Fibroblast of lung (primary cell): ENCODE measurements at places on chromosomes 6 and 20. TPM values are rescaled to one million over a fixed set of nuclear protein-coding genes. Genes with fewer than 3 reads are reported as not detected.

DNA sequence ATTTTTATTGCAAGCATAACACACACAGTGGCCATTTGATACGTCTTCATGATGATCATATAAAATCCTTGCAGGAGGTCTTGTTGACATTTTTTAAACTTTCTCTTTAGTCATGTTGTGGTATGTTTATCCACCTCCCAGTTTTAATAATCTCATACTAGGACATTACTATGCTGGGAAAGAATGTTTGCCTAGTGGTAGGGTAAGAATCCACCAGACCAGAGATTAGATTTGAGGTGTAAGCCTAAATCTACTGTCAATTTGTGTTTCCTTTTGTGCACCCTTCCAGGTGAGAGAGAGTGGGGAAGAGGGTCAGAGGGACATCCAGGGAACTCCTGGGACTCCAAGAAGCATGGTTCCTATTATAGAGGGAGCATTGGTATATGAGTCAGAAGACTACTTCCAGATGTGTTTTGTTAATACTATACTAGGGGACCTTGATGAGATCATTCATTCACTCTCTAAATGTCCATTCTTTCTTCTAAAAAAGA, 298.3 kb upstream of the SASH1 start:
- H3K27ac ChIP-seq: no peak overlapping the region
- no peaks in the 10 kb centered on the region for H3K36me3 ChIP-seq
- no peaks in the 10 kb centered on the region for H3K27me3 ChIP-seq
- peak; percentile 28 for DNase-seq

DNA sequence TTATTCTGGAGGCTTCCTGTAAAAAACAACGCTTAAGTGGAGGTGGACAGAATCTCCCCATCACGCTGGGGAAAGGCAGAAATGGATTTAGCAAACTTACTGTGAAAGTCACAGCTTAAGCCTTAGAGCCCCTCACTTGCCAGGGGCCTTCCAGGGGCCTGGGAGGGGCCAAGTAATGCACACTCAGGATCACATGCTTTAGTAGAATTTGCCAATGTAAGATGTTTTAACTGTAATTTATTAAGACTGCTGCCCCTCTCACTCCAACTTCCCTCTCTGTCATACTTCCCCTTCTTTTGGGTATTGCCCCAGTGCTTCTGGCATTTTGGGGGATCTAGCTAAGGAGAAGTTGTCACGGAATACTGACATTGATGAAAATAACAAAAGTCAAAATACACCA, 12.6 kb upstream of the ADA start:
- H3K36me3 ChIP-seq: no peaks in the 10 kb centered on the region
- no peak for DNase-seq
- peaks cover 14% of the 10 kb centered on the region for H3K27me3 ChIP-seq
- H3K4me3 ChIP-seq: no peak overlapping the region
- H3K4me1 ChIP-seq: no peaks in the 10 kb centered on the region
- H3K27ac ChIP-seq: no peak overlapping the region

Gene IL20RA
- 0.33 and 0.77 TPM in 2 replicates for total RNA-seq

- H3K27me3 ChIP-seq: peaks cover 20% of the 10 kb centered on the region
- DNase-seq: no peak
- H3K4me1 ChIP-seq: no peaks in the 10 kb centered on the region
- no peak overlapping the region for H3K27ac ChIP-seq
These were observed 39.5 kb upstream of the PCMTD2 start for GRCh38 chr20:64216036-64216435.

DNA sequence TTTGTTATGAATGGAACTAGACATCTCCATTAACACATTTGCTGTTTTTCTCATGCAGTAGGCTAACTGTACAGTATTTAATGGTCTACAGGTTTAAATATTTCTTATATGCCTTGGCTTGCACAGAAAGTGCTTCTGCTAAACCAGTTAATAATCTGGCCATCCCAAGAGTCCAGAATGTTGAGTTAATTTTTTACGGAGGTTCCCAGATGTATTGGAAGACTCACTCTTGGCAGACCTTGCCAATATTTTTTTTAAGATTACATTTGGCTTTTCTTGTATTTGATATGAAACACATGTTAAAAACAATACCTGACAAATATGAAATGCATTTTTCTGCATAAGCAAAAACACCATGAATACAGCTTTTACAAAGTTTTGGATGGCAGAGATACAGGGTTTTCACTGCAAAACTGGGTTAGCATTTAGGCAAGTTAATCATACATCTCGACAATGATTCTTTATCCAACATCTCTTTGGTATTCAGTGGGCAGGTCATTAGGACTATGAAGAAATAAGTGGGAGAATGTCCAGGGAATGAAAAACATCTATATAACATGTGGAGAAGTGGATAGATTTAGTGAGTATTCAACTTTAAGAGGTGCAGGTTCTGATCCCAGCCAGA, 94.0 kb downstream of the SGK1 start:
- no peaks in the 10 kb centered on the region for H3K36me3 ChIP-seq
- no peak overlapping the region for H3K4me3 ChIP-seq
- H3K27ac ChIP-seq: no peak overlapping the region
- no peaks in the 10 kb centered on the region for H3K27me3 ChIP-seq

DNA sequence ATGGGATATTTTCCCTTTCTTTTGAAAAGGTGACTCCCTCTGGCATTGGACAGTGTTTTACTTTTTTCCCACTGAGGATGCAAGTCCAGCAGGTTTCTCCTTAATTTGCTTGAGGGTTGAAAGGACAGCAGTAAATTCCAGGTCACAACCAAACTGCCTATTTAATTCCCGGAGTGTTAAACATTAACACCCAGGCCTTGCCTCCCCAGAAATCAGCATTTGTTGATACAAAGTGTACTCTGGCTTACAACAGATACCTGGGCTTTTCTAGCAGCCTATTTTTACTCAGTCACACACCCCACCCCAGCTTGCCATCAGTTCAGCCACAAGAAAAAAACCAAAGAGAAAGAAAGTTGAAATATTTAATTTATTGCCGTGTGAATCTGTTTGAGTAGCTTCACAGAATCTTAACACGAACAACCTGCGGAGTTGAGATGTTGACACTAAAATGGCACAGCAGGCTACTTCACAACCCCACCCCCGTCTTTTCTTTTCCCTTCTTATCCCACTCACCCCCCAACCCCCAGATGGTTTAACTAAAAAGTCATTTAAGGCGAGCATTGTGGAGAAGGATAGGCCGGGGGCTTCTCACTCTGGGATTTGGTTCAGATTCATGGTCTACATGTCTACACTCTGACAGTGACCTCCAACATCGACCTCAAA, 45.7 kb downstream of the MYLIP start:
- H3K36me3 ChIP-seq: no peaks in the 10 kb centered on the region
- DNase-seq: no peak
- H3K4me1 ChIP-seq: no peaks in the 10 kb centered on the region
- no peak overlapping the region for H3K4me3 ChIP-seq
- no peak overlapping the region for H3K27ac ChIP-seq

GRCh38 chr6:34583461-34583860, 27.3 kb upstream of the SPDEF start:
- H3K36me3 ChIP-seq: no peaks in the 10 kb centered on the region
- DNase-seq: no peak
- no peaks in the 10 kb centered on the region for H3K27me3 ChIP-seq

DNA sequence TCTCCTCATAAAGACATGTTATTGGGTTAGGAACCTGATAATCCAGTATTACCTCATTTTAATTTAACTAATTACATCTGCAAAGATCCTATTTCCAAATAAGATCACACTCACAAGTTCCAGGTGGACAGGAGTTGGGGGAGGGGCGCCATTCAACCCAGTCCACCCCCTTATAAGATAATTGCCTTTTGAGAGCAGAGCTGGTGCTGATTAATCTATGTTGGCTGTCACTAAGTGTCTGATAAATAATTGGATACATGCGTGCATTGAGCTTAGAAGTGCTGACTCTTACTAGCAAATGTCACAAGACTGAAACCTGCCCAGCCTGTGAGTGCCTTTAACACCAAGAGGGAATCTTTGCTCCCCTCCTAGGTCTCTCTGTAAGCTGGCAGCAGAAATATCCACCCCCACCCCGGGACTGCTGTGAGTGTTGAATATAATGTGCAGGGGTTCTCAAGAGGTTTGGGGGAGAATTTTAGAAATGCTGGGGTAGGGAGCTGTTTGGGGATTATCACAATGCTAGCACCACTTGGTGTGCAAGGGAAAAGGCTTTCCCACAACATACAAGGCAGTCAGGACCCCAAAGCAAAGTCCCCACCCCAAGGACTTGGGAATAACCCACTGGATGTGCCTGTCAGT, 87.5 kb downstream of the ANKRD60 start:
- no peak overlapping the region for H3K4me3 ChIP-seq
- peaks cover 12% of the 10 kb centered on the region for H3K27me3 ChIP-seq
- no peaks in the 10 kb centered on the region for H3K4me1 ChIP-seq
- no peak overlapping the region for H3K27ac ChIP-seq
- DNase-seq: no peak

DNA sequence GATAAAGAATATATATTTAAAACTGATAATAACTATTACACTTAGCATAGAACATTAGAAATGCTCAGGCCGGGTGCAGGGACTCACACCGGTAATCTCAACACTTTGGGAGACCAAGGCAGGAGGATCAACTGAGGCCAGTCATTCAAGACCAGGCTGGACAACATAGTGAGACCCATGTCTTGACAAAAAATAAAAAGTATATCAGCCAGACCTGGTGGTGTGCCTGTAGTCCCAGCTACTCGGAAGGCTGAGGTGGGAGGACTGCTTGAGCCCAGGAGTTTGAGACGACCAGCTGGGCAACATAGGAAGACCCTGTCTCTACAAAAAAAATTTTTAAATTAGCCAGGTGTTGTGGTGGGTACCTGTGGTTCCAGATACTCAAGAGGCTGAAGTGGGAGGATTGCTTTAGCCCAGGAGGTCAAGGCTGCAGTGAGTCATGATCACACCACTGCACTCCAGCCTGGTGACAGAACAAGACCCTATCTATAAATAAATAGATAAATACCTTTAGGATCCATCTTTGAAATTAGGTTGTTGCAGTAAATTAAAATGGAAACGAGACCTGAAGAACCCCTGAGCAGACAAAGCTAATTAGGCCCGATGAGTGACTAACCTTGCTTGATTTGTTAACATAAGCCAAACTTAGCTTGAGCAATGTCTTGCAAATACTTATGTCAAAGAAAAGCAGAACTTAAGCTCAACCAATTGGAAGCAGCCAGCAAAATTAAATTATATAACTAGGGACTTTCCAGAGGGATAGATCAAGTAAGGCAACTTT, 75.8 kb upstream of the E2F3 start:
- no peaks in the 10 kb centered on the region for H3K27me3 ChIP-seq
- H3K27ac ChIP-seq: no peak overlapping the region
- no peak for DNase-seq
- no peak overlapping the region for H3K4me3 ChIP-seq

Gene ENPP5
- total RNA-seq: 2.3 and 2.5 TPM in 2 replicates

DNA sequence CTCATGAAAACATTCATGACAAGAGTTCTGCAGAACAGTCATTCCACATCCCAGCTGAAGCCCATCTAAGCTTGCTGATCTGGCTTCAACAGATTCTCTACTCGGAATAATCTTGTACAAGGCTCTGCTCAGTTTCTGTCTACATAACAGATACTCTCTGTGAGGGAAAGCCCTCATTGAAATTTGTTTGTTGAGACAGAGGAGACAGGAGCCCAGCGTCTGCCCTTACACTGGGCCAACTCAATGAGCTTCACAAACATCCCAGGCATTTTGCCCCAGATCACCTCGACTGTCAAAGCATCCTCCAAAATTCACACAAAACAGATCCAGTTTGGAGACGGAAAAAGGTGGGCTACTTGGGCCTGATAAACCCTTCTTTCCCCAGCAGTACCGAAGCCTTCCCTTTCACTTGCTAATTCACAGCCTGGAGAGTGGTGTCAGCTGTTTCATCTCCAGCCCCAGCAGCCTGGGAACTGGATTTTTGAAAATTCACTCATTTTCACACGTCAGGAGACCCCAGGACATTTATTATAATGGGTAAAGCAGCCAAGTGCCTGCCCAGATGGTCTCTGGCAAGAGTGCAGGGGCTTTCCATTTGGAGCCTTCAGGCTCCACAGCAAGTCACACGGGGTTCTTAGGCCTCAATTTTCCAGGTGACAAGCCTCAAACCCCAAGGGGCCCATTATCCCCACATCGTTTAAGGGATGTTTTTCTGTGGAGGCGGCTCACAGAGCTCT, 7.3 kb downstream of the CCDC167 start:
- H3K27me3 ChIP-seq: no peaks in the 10 kb centered on the region
- H3K27ac ChIP-seq: no peak overlapping the region
- no peak overlapping the region for H3K4me3 ChIP-seq
- no peak for DNase-seq
- no peaks in the 10 kb centered on the region for H3K36me3 ChIP-seq

Gene FOXA2
- not detected in 2 replicates for total RNA-seq

DNA sequence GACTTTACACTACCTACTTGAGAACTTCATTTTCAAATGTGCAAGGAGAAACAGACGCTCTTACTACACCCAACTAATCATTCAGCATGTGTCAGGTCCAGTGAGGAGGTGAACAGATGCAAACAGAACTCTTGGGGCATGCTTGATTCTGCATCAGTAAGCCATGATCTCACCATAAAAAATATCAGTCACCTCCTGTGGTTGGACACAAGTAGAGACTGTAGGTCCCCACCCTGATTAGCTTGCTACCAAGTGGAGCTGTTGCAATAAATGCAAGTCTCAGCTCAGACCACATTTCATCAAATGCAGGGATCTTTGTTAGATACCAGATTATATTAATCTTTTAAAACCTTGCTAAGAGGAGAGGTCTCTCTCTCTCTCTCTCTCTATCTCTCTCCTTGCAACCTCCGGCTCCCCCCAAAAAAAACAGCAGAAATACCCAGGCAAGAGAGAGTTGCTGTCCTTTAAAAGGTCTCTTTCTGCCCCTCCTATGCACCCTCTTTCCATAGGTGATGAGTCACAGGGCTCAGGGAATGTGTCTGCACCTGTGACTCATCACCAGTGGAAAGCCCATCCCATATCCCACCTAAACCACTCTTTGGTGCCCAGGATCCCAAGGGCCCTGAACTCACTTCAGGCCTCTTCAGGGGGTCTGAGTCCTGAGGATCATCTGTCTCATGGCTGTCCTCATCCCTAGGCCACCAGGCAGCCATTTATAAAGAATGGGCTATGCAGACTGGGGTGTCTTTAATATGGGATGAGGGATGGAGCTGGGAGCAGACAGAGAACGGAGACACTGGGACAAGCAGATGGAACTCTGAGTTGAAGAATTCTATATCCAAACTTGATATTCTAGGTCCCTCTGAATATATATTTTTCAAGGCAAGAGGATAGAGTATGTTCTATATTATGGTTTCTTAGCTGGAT, 154.5 kb downstream of the QRSL1 start:
- no peak for DNase-seq
- no peak overlapping the region for H3K27ac ChIP-seq
- H3K4me3 ChIP-seq: no peak overlapping the region
- no peaks in the 10 kb centered on the region for H3K27me3 ChIP-seq
- H3K4me1 ChIP-seq: no peaks in the 10 kb centered on the region

Gene TPBG
- total RNA-seq: 24.9 and 31.0 TPM in 2 replicates

GRCh38 chr6:285030-285771, 7.1 kb upstream of the DUSP22 start:
- H3K36me3 ChIP-seq: no peaks in the 10 kb centered on the region
- DNase-seq: no peak
- no peak overlapping the region for H3K27ac ChIP-seq
- H3K27me3 ChIP-seq: peaks cover 7% of the 10 kb centered on the region
- no peak overlapping the region for H3K4me3 ChIP-seq
- no peaks in the 10 kb centered on the region for H3K4me1 ChIP-seq
